ENCODE measurements at places on chromosomes 6 and 20.
A peak's percentile ranks its signal among the peaks of the same experiment; 100 is the strongest.

DNA sequence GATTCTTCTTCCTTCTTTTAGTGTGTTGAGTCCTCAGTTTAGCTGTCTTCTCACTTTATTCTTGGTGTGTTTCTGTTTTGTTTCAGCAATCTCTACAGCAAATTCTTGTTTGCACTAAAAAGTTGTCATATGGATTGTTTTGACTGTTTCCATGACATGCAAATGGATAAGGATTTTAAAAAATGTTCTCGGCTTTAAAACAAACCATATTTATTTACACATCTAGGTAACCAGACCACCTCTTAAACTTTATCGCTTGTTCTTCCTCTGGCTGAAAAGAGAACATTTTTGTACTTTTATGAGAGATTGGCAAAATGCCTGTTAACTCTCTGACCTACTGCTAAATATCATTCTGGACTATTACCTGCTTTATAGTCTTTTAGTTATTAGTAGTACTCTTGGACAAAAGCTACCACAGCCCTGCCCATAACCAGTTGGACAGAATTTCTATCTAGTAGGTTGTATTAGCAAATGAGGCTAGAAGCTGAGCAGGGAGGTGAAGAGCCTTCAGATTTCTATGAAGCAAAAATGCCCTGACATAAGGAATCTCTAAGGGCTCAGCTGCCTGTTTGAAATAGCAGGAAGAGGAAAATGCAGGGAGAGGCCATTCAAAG is 268.3 kb downstream of the CD109 start:
- no peak for DNase-seq

DNA sequence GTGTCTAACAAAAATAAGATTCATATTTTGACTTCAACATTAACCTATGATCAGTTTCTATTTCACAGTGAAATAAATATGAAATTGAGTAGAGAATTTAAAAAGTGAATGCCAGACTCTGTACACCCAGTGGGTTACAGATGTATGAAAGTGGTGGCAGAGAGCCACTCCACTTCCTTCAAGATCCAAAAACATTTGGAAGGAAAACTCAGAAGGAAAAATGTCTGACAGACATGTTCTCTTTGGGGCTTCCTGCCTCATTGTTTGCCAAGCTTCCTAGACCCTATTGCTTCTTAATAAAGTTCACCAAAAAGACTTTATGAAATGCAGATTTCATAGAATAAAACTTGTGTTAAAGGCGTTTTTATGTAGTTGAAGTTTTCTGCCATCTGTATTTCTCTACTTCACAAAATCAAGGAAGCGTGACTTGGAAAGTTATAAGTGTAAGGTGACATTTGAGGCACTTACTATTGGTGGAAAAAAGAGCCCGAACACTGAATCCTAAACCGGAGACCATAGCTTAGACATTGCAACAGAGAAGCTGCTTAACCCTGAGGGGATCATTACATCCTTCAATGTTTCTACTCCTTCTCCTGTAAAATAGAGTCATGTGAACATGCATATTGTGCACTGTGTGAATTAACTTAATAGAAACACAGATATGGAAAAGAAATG is 12.8 kb downstream of the HMGCLL1 start:
- DNase-seq = no peak

DNA sequence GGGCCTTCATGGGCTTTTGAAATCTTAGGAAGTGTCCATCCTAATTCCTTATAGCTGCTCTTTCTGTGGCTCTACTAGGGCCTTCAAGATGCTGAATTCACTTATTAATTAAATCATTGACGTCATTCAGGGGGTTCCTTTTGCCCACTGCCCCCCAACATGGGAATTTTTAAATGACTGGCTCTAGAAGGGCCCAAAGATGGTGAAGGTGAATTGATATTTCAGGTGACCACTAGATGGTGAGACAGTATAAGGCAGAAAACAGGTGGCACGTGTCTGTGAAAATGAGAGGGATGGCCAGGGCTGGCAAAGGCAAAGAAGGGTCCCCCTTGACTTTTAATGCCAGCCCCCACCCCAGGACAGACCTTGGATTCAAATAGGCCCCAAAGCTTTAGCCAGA is 11.8 kb downstream of the GNAS start:
- peak; percentile 12 for DNase-seq

GRCh38 chr20:62211769-62212288 is 8.2 kb downstream of the HRH3 start:
- no peak for DNase-seq

DNA sequence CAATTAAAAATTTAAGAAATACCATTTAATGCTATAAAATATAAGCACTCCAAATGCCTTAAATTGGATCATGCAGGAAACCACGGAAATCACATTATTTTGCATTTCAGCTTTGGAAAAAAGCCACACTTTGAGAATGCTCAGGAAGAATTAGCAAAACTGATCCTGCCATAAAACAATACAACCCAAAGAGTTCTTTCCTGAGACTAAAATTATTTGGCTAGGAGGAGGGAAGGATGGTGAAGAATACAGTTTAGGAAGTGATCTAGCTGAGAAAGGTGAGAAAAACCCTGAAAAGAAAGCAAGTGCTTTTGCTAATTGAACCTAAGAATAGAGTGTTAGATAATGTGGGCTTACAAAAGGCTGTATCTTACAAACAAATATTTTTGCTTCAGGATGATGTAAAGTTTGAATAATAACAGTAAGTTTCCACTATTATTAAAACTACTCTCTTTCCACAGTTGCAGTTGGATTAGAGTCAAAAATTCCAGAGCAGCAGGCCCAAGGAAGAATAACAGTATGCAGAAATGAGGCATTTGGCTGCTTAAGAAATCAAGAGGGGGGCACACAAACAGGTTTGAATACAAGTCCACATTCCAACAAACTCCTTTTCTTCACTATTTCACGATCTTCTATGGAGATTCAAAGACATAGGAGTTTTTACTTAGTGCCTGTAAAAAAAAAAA is 565.4 kb downstream of the RFPL4B start:
- DNase-seq = no peak

DNA sequence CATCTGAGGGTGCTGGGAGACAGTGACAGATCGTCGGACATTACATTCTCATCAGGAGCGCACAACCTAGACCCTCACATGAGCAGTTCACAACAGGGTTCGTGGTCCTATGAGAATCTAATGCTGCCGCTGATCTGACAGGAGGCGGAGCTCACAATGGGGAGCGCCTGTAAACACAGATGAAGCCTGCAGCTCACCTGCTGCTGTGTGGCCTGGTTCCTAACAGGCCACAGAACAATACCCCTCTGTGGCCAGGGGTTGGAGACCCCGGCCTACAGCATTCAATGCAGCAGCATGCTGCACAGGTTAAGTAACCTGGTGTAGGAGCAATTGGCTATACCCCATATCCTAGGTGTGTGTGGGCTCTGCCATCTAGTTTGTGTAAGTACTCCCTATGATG is 19.5 kb downstream of the ANKRD60 start:
- no peak for DNase-seq

GRCh38 chr20:20360464-20360863 is 7.4 kb upstream of the INSM1 start:
- peak; percentile 27 for DNase-seq

DNA sequence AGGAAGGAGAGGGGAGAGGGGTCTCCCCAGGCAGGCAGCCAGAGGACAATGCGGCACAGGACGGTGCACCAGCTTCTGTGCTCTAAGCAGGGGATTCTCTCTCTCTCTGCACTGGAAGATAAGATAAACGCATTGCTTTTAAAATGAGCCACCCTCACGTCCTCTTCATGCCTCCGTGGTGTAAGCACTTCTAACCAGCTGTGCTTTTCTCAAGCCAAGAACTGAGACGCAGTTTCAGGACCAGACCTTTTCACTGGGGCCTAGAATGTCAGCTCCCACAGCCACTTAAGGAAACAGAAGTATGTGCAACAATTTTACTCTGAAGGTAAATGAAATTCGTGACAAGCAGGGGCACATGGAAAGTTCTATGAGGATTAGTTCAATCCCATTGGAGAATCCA is 82.4 kb downstream of the PSMB1 start:
- DNase-seq = no peak

DNA sequence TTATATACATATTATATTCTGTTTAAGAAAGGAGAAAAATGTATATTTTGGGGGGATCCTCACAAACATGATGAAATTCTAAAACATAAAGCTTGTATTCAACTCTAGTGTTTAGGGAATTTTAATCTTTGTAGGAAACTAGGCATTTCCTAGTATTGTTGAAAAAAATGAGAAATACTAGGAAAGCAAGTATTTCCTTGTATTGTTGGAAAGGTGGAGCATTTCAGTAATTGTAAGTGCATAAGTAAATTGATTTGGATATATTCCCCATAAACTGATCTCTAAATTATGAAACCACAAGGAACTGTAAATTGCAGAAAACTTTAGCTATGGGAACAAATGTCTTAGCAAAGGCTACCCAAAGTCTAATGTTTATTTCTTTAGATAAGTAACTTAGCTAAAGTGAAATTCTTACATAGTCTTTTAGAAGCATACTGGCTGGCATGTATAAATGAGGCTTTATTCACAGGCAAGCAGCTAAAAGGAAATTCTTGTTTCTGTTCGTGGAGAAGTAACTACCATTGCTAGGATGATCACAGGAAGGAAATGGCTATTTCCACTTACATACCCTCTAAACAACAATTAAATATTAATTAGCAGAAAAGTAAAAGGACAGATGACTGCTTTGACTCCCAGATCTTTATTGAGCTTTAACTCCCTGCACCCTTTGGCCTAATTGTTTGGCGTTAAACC is 19.9 kb upstream of the NRN1 start:
- no peak for DNase-seq

DNA sequence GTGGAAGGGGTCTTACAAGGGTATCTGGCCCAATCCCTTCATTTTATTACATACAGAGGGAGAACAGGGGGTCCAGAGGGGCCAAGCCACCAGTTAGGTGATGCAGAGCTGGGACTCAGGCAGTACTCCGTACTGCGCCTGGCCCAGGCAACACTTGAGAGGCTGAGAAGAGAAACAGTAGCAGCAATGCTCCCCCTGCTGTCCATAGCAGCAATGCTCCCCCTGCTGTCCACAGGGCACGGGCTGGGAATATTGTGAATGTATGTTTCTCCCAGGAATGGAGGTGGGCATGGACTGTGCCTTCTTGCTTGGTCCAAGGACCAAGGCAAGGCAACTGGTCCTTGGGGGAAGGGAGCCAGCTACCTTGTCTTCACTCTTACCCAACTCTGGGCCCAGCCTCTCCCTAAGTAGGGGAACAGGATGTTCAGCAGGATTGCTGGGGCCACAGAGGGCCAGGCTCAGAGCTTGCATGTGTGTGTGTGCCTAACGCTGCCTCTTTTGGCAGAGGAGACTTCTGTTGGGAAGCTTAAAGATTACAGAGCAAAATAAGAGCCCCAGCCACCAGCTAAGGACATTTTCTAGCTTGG is 14.8 kb upstream of the FAM83C start:
- peak; percentile 24 for DNase-seq

- no peak for DNase-seq
Measured at GRCh38 chr20:11992426-11992825, 74.7 kb downstream of the BTBD3 start.

DNA sequence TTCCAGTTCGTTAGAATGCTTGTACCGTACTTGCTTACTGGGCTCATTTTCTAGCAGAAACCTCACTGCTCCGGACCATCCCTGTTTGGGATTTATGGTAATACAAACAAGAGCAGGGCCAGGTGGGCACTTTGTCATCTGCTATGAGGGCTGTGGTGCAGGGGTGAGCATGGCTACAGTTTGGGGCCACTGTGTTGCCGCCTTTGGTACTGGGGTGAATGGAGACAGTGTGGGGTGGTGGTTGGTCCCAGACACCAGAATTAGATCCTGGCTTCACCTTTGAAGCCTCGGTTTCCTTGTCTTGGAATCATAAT is 95.0 kb downstream of the TOX2 start:
- DNase-seq = no peak

GRCh38 chr20:17873410-17874270 is 95.0 kb downstream of the SNX5 start:
- no peak for DNase-seq

GRCh38 chr6:30798494-30798893 is 54.1 kb upstream of the IER3 start:
- DNase-seq = no peak

- no peak for DNase-seq
Measured at GRCh38 chr6:157773248-157773773, 49.7 kb upstream of the SNX9 start.

GRCh38 chr20:46010491-46011391 is 2.0 kb downstream of the MMP9 start:
- DNase-seq = peak; percentile 27

- DNase-seq = no peak
Measured at GRCh38 chr6:143200167-143200770, 139.6 kb downstream of the AIG1 start.

DNA sequence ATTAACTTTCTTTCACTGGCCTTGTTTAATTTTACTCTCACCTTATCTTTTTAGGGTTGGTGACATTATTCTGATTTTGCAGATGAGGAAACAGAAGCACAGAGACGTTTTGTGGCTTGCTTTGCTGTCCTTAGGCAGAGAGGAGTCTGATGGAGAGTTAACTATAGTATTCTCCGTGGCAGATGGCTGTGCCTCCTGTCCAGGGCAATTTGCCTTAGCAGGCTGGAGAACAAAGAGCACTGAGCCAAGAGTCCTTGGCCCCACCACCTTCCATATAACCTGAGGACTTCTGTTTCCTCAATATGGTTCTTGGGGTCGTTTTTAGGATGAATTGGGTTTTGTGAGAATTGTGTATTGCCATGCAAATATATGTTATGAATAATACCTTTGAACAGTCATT is 71.4 kb upstream of the BACH2 start:
- no peak for DNase-seq

- DNase-seq = no peak
Measured at GRCh38 chr20:63165356-63166192, 50.4 kb downstream of the YTHDF1 start.

- no peak for DNase-seq
Measured at GRCh38 chr6:20370801-20371200, 30.9 kb upstream of the E2F3 start.

DNA sequence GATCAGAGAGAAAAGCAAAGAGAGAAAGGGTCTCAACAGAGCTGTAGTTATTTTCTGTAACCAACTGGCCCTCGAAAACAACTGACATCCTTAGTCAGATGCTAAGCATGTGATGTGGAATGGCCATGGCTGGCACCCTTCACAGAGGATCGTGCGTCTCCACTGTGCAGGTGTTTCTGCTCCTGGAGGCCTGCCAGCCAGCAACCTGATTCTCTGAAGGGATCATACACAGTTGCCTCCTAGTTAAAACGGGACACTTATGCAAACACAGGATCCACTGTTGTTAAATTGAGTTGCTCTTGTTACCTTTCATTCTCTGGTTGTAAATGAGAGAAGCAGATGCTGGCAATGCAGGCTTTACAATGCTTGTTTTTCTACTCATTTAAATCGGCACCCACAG is 148.5 kb downstream of the HDGFL1 start:
- DNase-seq = no peak

GRCh38 chr20:1912053-1912452 is 16.8 kb downstream of the SIRPA start:
- DNase-seq = no peak

DNA sequence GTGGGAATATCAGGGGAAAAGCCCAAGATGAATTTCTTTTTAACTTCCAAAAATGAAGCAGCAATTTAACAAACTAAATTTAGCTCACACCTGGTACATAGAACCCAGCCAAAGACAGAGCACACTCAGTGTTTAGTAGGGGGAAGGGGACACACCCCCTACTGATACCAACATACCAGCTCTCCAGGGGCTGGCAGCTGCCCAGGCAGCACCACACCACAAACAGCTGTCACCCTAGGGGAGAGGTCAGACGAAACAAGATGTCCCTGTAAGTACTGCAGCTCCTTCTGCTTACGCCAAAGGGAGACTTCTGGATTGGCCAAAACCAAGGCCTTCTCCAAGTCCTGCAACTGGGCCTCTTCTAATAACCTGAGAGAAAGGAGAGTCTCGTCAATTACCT is 26.0 kb downstream of the MDN1 start:
- DNase-seq = no peak

- DNase-seq = no peak
Measured at GRCh38 chr20:63468421-63468820, 4.0 kb downstream of the KCNQ2 start.
